ENCODE measurements at places on chromosomes 4 and X.

- no peak for DNase-seq
Observed at GRCh38 chrX:46463682-46464081, 81.5 kb downstream of the ZNF674 start.

DNA sequence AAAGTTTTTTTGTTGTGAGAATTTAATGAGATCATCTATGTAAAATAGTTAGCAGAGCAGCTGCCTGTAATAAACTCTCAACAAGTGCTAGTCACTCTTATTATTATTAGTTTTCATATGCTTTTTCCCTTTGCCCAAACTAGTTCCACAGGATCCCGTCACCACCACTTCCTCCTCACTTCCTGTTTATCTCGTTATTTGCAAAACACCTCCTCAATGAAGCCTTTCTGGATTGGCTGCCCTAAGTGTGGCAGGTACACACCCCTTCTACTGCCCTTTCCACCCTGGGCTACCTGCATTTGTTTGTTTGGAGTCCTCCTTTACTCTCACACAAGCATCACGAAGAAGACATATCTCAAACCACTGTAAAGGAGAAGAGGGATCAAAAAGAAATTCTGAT lies 54.4 kb upstream of the KLF3 start:
- DNase-seq: no peak

- no peak for DNase-seq
Observed at GRCh38 chr4:141356321-141356962, 135.7 kb downstream of the ZNF330 start.

GRCh38 chr4:143359644-143360193 lies 23.0 kb downstream of the GAB1 start:
- no peak for DNase-seq

- no peak for DNase-seq
Observed at GRCh38 chr4:22478426-22478825, 37.4 kb downstream of the ADGRA3 start.

GRCh38 chr4:69759189-69759604 lies 1.2 kb downstream of the SULT1B1 start:
- no peak for DNase-seq

DNA sequence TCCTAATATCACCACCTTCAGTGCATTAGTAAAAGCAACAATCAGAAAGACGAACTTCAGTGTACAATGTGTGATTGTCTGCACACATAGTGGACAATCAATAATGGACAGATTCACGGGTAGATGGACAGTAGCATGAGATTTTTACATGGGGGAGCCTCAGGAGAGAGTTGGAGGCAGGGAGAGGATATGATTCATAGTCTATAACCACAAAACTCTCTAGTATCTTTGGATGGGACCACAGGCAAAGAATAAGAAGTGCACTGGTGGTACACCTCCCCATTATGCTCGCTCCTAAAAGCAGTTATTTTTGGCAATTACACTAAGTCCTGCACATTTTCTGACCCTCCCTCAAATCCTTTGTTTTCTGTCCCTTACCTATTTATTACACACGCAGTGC lies 624.4 kb upstream of the ACTRT1 start:
- DNase-seq: no peak

DNA sequence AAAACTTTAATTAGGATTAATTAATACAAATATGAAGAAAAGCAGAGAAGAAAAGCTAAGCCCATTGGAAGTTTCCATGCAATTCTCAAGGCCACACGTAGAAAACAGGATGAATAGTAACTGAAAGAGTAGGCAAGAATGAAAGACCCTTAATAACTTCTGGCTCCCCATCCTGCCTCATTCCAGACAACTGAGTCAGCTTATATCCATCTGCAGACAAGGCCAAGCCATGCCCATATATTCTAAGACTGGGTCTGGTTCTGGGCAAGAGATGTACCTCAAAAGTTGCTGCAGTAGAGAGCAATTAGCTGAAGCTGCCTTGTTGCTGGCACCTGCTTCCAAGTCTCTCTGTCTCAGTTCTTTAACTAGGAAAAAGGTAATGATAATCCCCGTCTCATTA lies 244.1 kb downstream of the GPC3 start:
- DNase-seq: no peak

DNA sequence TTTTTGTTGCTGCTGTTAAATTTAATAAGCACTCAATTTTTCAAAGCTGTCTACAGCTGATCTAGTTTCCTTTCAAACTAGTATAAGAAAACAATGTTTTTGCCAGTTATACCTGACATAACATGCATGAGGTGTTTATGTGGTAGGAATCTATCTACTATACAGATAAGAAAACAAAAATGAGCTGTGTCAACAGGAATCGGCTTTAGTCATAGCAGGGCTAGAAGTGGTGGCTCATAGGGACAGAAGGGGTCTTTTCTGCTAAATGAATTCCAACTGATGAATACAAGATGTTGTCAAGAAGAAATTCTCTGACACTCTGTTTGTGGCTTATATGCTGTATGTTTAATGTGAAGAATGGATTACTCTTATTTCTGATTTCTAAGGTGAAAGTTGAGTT lies 55.7 kb upstream of the CLNK start:
- no peak for DNase-seq

DNA sequence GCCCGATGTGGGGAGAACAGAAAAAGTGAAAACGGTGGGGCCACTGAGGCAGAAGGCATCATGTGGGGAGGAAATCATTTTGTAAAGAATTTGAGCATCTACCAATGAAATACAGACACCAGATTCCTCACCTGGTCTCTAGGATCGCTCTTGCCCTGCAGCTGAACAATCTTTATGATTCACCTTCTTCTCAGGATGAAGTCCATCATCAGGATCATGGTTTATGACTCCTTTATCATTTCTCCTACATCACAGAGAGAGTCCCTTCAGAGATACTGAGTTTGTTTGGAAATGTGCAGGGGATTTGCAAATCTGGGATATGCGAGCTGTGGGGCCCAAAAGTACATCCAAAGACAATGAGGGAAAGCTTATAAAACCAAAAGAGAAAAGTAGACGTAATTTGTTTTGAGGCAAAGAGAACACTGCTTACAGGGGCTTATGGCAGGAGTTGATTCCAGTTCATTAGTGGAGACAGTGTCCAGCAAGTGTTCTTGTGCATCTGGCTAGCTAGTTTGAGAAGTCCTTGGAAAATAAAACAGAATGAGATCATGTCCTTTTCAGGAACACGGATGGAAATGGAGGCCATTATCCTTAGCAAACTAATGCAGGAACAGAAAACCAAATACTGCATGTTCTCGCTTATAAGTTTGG lies 15.3 kb upstream of the ANXA5 start:
- no peak for DNase-seq

GRCh38 chr4:1417522-1418390 lies 11.5 kb upstream of the NKX1-1 start:
- DNase-seq: no peak

DNA sequence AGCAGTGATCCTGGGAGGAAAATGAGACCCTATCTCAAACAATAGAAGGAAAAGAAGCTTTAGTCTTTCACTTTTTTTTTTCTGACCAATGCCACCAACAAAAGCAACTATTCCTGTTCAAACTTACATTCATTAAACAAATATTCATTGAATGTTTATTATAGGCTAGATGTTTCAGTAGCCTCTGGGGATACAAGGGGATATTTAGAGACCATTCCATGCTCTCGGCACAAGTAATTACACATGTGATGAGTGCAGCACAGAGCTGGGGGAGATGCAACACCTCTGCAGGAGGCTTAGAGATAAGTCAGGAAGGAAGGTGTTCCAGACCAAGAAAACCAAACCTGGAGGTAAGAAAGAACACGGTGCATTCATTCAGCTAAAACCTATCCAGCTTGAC lies 68.3 kb downstream of the PALLD start:
- no peak for DNase-seq

DNA sequence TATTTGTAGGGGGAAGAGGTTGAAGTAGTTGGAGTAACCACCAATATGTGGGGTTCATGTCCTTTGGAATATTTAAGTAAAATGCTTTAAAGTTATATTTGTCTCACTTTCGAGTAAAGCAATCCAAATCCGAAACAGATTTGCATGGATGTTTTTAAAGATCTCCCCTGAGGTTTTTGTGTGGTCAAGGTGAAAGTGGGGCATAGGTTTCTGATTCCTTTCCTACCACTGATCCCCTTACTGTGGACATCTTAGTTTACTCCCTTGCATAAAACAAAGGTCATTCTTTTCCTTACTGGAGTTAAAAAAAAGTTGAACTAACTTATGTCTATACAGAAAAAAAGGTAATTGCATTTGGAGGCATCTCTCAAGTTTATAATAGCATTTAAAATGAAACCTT lies 71.9 kb upstream of the PHOX2B start:
- no peak for DNase-seq

DNA sequence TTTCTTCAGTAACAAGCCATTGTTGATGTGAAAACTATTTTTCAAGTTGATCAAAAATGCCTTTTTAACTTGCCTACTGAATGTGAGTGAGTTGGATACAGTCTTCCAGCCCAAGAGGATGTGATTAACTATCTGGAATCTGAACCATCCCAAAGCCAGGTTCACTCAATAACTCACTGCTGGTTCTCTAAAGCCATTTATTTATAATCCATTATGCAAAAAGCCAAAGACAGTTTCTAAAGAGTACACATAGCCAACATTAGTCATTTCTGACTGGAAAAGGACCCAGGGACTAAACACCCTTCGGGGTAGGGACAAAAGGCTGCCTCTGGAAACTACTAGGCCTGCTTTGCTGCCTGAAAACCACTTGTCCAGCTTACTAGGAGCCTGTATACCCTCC lies 109.6 kb downstream of the SHROOM4 start:
- DNase-seq: no peak

DNA sequence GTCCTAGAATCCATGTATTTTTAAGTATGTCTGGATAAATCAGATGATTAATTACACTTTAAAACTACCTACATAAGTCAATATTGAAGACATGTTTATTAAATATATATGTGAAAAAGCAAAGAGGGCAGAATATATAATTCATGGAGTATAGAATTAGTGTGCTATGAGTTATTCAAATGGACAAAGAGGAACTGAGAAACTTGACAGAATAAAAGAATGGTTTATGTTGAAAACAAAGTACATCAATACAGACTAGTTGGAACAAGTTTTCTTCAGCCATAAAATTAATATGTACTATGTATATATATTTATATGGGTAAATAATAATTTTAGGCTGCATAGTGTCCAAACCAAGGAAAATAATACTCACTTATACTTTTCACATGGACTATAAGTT lies 173.5 kb downstream of the NPFFR2 start:
- no peak for DNase-seq

- no peak for DNase-seq
Observed at GRCh38 chr4:7781366-7781765, 158.3 kb downstream of the AFAP1 start.

DNA sequence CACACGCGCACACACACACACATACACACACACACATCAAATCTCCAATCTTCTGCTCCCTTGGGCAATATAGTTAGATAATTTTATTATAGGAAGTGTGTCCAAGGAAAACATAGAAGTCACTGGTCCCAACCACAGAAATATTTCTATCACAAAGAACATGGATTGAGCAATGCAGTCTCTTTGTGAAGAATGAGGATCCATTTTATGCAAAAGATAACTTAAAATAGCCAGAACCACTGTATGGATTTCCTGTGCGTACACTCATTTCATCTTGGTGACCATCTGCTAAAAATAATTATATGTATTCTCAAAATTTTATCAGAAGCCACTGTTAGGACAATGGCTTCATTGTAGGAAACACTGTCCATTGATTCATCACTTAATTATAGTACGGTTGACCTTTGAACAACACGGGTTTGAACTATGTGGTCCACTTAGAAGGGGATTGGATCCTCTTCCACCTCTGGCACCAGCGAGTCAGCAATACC lies 169.6 kb upstream of the MXRA5 start:
- no peak for DNase-seq

DNA sequence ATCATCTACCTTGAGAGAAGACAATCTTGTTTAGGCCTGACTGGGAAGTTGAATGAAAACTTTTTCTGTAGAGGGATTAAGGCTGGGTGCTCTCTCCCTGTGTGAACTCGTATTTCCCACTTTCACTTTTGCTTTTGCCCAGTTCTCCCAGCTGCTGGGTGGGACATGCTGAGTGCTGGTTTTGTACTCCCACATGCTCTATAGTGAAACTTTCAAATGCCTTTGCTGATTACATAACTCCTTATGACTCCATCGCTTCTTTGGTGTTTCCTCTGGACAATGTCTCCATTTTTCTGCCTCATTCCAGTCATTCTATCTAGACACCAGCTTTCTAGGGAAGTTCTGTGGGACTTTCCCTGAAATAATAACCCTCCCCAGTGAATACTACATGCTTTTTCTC lies 100.5 kb downstream of the CLNK start:
- DNase-seq: peak; percentile 40

- DNase-seq: no peak
Observed at GRCh38 chr4:131309628-131310027, 1839.5 kb upstream of the PCDH10 start.

DNA sequence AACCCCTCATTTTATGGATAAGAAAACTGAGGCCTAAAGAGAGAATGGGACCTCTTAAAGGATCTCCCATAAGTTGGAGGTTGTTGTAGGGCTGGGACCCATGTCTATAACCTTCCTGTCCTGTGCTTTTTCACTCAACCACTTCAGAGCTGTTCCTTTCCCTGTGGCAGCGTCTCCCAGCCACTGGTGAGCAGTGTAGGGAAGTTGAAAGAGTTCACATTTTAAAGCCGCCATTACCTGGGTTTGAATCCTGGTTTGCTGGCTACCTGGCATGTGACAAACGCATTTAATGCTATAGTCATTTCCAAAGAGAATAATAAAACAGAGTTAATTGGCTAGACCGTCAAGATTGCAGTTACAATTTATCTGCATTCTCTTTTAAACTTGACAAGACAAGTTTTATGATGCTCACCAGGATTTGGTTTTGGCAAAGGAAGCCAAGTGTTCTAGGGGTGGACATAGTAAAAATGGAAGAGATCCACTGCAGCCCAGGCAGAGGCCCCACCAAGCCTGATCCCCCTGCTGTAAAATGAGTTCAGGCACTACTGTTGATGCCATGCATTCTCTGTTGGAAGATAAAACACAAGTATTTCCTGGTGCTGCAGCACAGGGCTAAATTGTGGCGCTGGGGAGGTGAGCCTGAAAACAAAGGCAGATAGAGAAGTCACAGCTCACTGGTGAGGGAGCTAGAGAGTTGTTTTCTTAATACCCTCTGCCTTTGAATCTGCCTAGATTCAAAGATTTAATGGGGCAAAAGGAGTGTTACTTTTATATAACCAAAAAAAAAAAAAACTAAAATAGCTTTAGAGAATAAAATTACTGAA lies 218.7 kb downstream of the NWD2 start:
- DNase-seq: no peak

- no peak for DNase-seq
Observed at GRCh38 chr4:52421811-52422213, 237.3 kb downstream of the USP46 start.

- no peak for DNase-seq
Observed at GRCh38 chrX:13404364-13404763, 84.5 kb upstream of the ATXN3L start.

Measured in GM13977 (cell line).